ENCODE measurements at places on chromosomes 7 and 10.

DNA sequence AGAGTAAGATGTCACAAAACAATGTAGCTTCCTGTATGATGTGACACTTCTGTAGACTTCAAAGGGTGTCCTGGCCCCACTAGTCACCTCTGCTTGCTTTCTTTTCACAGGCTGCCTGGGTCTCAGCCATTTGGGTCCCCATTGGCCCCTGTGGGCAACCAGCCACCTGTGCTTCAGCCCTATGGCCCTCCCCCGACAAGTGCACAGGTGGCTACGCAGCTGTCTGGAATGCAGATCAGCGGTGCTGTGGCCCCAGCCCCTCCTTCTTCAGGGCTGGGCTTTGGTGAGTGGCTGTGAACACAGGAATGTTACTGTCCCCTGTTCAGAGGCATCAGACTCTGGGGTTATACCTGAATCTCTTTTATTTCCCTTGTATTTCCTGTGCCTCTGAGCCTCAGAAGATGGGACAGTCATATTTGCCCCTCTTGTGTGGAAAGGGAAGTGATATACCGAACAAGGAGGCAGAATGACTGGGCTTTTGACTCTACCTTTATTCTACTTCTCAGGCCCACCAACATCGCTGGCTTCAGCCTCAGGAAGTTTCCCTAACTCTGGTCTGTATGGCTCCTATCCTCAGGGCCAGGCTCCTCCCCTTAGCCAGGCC lies 15.4 kb downstream of the SEC24C start:
- DNase-seq = no peak

- DNase-seq = no peak
Observed at GRCh38 chr7:32191305-32191704, 121.1 kb upstream of the PDE1C start.

- no peak for DNase-seq
Observed at GRCh38 chr10:1343176-1343575, 287.0 kb downstream of the WDR37 start.

GRCh38 chr10:7409732-7410168 lies 1.1 kb downstream of the SFMBT2 start:
- no peak for DNase-seq

DNA sequence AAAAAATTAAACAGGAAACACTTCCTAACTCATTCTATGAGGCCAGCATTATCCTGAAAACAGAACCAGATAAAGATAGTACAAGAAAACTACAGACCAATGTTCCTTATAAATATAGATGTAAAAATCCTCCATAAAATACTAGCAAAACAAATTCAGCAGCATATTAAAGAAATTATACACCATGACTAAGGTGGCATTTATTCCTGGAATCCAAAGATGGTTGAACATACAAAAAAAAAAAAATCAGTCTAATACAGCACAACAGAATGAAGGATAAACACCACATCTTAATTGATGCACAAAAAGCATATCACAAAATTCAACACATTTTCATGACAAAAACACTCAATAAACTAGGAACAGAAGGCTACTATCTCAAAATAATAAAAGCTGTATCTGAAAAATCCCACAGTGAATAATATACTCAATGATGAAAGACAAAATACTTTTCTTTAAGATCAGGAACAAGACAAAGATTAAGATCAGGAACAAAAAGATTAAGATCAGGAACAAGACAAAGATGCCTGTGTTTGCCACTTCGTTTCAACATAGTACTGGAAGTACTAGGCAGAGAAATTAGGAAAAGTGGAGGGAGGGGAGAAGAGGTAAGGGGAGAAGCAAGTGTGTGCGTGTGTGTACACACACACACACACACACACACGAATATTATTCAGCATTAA lies 95.6 kb downstream of the SNX13 start:
- no peak for DNase-seq

DNA sequence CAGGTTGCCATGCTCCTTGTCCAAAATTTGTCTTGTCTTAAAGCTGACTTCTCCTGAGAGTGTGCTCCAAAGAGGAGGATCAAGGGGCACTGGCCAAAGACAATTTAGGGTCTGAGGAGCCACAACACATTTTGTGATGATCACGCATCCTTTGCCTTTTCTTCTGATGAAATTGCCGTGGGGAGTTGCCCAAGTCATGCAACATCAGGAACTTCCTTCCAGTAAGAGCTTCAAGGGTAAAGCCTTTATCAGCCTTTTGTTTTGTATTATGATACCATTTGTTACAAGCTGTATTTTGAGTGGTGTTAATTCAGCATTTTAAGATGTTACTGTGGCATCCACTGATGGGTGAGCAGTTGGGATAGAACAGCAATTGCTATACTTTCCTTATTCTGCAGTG lies 131.2 kb upstream of the MKI67 start:
- DNase-seq = no peak

DNA sequence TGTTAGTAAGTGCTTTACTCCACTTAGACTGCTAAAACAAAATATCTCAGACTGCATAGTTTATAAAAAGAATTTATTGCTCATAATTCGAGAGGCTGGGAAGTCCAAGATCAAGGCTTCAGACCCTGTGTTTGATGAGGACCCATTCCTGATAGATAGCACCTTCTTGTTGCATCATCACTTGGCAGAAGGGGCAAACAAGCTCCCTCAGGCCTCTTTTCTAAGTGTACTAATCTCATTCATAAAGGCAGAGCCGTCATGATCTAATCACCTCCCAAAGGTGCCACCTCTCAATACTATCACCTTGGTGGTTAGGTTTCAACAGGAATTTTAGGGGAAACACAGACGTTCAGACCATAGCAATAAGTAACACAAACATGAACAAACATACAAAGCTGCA lies 55.4 kb downstream of the CRPPA start:
- DNase-seq = no peak

DNA sequence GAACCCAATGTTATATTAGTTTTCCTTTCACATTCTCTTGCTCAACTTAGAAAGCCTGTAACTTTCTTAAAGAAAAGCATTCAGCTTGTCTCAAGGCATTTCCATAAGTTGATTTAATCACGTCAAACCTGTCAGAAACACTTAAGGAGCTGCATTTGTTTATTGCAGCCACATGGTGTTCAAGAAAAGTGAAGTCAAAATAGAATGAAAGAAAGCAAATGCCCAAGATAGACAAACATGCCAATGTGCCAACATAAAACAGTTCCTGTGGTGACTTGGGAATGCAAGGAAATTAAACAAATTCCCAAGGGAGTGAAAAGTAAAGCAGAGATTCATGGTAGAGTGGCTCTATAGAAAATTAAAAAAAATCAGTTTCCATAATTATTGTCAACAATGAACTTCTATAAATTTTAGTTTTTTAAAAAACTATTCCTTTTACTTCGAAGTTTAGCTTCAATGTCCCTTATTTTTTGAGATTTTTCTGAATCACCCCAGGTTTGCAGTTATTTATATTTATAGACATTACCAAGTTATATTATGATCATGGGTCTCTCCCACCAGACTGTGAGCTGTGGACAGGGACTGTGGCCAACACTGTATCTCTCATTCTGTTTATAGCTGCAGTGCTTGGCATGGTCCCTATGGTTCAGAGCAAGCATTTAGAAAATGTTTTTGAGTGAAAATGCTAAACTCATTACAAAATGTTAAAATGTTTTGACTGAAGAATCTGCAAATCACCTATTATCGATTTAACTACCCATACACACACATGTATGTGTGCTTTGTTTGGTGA lies 887.4 kb downstream of the REEP3 start:
- no peak for DNase-seq

DNA sequence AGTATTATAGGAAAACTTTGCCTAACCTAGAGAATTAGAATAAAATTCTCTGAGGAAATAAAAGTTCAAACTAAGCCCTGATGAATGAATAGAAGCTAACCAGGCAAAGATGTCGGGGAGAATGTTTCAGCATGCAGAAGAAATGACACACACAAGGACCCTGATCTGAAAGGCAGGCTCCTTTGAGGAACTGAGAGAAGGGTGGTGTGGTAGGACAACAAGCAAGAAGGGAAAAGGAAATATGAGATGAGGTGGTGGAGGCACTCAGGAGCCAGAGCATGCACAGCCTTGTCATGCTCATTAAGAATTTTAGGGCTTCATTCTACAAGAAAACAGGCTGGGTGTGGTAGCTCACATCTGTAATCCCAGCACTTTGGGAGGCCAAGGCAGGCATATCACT lies 90.6 kb downstream of the ARHGAP12 start:
- DNase-seq = no peak

DNA sequence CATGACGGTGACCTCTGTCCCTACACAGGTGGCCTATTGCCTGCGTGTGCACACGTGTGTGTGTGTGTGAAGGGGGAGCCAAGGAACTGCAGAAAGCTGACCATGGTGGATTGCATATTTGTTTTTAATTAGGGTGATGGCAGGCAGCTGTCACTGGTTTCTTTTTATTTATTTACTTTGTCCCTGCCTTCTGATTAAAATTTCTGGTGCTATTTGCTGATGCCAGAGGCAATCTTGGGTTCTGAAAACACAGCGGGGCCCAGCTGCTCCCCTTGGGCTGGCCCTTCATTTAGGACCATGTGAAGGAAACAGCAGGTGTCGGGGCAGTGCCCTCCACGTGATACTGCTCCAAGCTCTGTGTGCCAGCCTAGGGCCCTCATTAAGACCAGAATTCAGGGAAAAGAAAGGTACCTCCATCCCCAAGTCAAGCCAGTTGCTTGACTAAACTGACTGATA lies 71.3 kb upstream of the PODXL start:
- no peak for DNase-seq

DNA sequence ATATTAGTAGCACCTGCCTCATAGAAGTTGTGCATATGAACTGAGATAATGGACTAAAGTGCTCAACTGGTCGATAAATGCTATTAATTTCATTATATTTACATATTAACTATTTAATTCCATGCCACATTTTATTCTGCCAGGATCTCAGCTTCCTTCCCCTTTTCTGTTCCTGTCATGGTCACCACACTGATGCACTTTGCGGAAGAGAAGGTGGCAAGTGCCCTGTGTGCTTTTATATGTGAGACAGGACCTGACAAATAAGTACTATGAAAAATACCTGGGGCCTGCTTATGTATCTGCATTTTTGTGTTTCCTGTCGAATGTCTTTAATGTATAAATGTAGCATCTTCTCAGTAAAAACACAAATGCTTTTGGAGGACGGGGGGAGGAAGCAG lies 12.2 kb downstream of the ATP6V0E2 start:
- no peak for DNase-seq

DNA sequence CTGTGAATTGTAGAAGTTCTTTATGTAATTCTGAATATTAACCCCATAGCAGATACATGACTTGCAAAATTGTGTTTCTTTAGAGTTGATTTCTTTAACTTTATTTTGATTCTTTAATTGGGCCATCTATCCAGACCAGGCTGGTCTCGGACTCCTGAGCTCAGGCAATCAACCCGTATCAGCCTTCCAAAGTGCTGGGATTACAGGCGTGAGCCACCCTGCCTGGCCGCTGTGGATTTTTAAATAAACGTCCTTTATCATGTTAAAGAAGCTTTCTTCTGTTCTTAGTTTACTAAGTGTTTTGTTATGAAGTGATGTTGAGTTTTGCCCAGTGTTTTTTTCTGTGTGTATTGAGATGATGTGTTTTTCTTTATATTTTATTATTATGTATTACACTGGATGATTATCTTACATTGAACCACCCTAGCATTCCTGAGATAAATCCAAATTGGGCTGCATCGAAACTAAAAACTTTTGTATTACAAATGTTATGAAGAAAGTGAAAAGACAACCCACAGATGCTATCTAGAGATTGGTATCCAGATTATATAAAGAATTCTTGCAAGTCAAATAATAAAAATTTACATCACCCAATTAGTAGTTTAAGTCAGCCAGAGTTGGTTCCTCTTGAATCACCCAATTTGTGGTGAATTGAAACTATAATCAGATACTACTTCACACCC lies 118.1 kb downstream of the TPST1 start:
- no peak for DNase-seq

DNA sequence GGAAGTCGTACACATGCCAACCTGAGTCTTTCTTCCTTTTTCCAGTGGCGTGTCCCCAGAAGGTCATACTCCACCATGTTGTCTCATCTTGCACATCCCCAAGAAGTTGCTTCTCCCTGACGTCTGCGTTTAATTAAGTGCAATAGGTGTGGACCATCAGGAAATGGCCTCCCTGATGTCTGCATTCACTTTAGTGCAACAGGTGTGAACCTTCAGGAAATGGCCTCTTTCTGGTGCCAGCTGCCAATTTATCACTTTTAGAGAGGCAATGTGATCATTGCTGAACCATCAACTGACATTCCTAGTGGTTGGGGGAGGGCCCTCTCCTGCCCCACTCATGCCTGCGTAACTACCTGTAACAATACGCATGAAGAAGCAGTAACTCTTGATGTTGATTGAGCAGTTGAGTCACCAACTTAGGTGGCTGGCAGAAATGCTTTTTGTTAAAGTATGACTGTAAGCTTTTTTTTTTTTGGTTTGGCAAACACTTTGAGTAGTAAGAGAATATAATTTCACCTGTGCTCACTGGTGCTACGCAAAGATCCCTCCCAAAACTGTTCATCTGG lies 25.8 kb downstream of the SCIN start:
- DNase-seq = no peak

- no peak for DNase-seq
Observed at GRCh38 chr10:4280461-4281189, 495.6 kb upstream of the KLF6 start.
